ENCODE measurements at places on chromosomes 3 and 15.

- DNase-seq, result no peak
Measured at GRCh38 chr3:127404221-127405009, 116.6 kb upstream of the PRR20G start.

- no peak for DNase-seq
Measured at GRCh38 chr3:56296361-56296760, 171.9 kb downstream of the ERC2 start.

GRCh38 chr3:116356056-116356455 lies 89.2 kb downstream of the LSAMP start:
- no peak for DNase-seq

GRCh38 chr3:62962714-62963113 lies 87.5 kb upstream of the CADPS start:
- no peak for DNase-seq
